ENCODE measurements at places on chromosomes 13 and 19.

DNA sequence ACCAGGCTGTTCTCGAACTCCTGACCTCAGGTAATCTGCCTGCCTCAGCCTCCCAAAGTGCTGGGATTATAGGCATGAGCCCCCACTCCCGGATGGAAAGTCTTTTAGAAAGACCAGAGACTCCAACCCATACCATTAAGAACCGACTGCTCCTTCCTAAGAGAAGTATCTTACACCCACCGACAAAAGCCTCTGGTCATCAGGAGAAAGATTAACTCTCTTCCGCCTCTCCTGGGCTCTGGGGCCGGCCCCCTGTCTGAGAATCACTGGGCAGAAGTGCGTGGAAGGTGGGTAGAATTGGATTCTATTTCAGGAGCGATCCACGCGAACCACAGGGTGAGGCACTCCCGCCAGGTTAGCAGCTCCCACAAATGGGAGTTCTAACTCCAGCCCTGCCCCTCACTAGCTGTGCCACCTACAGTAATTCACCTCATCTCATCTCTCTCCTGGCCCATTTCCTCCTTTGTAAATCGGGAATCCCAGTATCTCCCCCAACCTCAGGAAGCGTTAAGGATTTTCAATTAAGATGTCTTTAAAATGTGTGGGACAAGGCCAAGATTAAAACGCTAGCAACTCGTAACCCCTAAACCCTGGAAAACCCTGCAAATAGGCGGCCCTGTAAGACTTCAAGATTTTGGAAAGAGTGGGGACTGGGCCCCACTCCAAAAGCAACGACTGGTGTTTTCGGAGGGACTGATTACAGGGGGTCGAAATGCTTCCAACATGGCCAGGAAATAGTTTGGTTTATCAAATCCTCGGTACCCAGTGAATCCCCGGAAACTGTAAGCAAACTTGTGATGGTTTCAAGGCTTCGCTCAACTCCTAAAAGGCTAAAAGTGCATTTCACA, 1.3 kb downstream of the HNRNPL start:
- no peak for DNase-seq

- DNase-seq, result no peak
These were observed 5.2 kb upstream of the F10 start for GRCh38 chr13:113117335-113117872.

GRCh38 chr13:24146961-24147569, 13.5 kb upstream of the SPATA13 start:
- DNase-seq, result no peak

DNA sequence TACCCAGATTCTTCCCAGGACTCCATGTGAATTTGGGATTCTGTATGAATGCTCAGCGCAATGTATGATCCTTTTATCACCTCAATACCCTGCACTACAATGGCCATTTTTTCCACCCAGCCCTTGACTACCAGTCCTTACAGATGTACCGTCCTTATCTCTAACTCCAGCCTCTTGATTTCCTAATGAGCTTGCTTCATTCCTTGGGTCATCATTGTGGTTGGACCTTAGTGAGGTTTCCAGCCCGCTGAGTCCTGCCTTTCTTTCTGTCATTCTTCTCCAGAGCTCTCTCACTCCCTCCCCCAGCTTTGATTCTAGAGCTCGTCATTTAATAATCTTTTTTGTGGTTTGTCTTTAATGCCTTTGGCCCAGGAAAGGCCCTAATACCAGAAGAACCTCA, 438.5 kb downstream of the ZNF536 start:
- DNase-seq, result no peak

- no peak for DNase-seq
These were observed 77.1 kb upstream of the KCTD15 start for GRCh38 chr19:33719366-33720154.

DNA sequence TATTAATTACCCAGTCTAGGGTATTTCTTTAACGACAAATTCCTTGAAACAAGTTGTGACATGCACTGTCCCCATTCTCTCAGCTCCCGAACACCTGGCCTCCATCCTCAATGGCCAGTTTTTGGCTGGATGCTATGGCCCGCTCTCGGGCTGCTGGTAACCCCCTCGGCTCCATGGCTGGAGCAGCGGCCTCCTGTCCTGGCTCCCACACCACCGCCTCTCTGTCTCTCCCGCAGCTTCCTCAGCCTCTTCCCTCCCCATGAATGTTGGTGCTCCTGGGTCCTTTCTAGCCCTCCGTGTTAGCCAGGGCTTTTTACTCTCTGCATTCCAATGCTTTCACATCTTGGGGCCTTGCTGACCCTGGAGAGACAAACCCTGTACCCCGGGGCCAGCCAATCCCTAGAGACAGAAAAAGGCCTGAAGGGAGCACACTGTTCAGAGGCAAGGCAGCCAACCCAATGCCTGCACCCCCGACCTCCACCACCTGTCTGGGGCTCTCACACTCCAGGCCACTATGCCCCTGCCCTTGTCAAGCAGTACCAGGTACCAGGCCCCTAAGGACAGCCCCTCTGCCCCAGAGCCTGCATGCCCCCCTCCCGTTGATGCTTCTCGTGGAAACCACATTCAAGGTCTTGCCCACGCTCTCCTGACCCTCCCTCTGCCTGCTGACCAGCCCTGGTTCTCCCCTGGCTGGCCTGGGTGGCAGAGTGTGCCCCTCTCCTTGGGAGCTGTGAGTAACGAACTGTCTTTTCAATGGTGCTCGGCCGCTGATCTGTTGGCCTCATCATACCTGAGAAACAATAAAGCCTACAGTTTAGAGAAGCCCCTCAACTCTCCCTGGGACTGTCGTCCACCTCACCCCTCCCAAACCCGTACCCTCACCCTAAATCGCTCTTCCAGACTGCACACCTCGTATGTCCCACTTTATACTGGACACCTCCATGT, 86.9 kb upstream of the GPR183 start:
- DNase-seq, result no peak

GRCh38 chr19:14440049-14440448, 6.9 kb downstream of the PKN1 start:
- peak; percentile 21 for DNase-seq

- no peak for DNase-seq
These were observed 48.6 kb downstream of the CCNA1 start for GRCh38 chr13:36480726-36481427.

DNA sequence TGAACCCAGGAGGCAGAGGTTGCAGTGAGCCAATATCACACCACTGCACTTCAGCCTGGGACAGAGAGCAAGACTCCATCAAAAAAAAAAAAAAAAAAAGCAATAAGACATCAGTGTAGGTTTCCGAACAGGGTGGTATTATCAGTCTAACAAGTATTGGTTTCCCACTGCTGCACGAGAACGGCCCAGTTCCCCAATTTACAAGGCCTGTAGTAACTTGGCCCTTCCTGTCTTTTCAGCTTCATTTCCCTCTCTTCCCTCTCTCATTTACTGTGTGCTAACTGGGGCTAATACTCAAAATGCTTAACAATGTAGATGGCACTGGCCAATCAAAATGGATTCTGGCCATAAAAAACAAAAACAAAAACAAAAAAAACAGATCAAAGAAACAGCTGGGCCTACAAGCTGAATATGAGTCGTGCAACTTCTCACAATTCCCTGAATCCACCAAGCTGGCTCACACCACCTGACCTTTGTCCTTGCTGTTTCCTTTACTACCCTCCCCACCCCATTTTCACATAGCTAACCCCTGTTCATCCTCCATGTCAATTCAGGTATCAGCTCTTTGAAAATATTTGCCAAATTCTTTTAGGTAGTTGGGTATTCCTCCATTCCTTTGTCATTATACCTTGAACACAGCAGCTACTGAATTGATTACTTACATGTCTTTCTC, 2.4 kb downstream of the TEX101 start:
- no peak for DNase-seq

Data from D341Med (cell line).